Tibial artery (tissue), 4 donors: ENCODE measurements at places on chromosomes 16 and 17.

- no peaks in the 10 kb centered on the region for H3K27me3 ChIP-seq
- H3K36me3 ChIP-seq: peaks cover 20% of the 10 kb centered on the region
- DNase-seq: no peak
- no peak overlapping the region for H3K27ac ChIP-seq
Observed at GRCh38 chr16:11084484-11084875, 140.1 kb downstream of the CLEC16A start.

DNA sequence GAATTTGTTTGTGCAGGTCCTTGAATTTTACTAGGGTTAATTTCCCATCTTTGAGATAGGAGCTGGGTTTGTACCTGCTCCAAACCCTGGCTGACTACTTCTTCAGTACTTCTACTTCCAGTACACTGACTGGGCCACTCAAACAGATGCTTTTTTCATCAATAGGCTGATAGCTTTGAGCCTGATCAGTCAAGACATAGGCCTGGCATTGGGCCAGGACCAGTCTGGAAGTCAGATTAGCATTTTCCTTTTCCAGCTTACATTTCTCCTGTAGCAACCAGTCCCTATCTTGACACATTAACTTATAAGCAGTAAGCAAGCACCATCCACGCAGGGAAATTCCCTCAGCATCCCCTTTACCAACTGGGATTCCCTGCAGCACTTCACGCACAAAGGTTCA, 7.5 kb upstream of the TMEM101 start:
- H3K36me3 ChIP-seq: no peaks in the 10 kb centered on the region
- H3K4me3 ChIP-seq: no peak overlapping the region
- no peaks in the 10 kb centered on the region for H3K4me1 ChIP-seq
- DNase-seq: no peak
- no peak overlapping the region for H3K27ac ChIP-seq

GRCh38 chr16:1054660-1055556, 17.6 kb upstream of the SSTR5 start:
- no peak overlapping the region for H3K27ac ChIP-seq
- no peak overlapping the region for H3K4me3 ChIP-seq
- H3K4me1 ChIP-seq: peaks cover 8% of the 10 kb centered on the region
- no peak for DNase-seq
- H3K36me3 ChIP-seq: no peaks in the 10 kb centered on the region
- no peaks in the 10 kb centered on the region for H3K27me3 ChIP-seq

DNA sequence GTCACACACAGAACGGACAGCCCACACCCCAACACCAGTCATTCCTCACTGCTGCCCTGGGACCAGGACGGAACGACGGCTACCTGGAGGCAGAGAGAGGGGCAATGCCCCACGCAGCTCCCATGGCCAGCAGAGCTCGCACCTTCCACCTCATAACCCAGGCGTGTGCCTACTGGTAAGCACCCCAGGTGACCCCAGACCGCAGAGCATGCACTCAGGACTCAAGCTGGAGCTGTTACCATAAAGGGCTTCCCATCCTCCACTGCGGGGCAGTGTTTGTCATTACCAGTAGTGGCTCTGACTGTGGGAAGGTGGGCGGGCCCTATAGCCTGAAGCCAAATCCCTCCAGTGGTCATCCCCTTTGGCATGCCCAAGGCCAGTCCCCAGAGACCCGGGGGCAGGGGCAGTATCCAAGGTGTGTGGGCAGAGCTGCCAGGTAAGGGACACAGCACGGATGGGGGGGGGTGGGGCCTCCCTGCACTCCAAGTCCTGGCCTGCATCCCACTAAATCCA, 4.7 kb upstream of the BCAR1 start:
- no peaks in the 10 kb centered on the region for H3K36me3 ChIP-seq
- DNase-seq: peak; percentile 87
- no peaks in the 10 kb centered on the region for H3K27me3 ChIP-seq
- H3K4me1 ChIP-seq: peaks cover 93% of the 10 kb centered on the region
- H3K27ac ChIP-seq: peak overlapping the region; percentile 93
- H3K4me3 ChIP-seq: peak overlapping the region; percentile 21

GRCh38 chr17:30520436-30520835, 43.2 kb downstream of the GOSR1 start:
- H3K27me3 ChIP-seq: no peaks in the 10 kb centered on the region
- peaks cover 34% of the 10 kb centered on the region for H3K36me3 ChIP-seq
- no peak overlapping the region for H3K4me3 ChIP-seq
